Choroid plexus epithelial cell (primary cell): ENCODE measurements at places on chromosomes 7 and 10.

- DNase-seq = no peak
These were observed 52.8 kb upstream of the CHST3 start for GRCh38 chr10:71911296-71911953.

- DNase-seq = peak; percentile 73
These were observed 30.8 kb downstream of the CHCHD3 start for GRCh38 chr7:133051066-133051465.

GRCh38 chr7:95433952-95434556 lies 774 bp downstream of the PON2 start:
- DNase-seq = no peak

- no peak for DNase-seq
These were observed 94.5 kb downstream of the INPP5A start for GRCh38 chr10:132632091-132632561.

GRCh38 chr7:5484921-5485320 lies 61.3 kb upstream of the TNRC18 start:
- DNase-seq = no peak
